ENCODE measurements at places on chromosomes 5 and 9.

- DNase-seq: no peak
Measured at GRCh38 chr5:114192108-114192507, 169.8 kb upstream of the KCNN2 start.

DNA sequence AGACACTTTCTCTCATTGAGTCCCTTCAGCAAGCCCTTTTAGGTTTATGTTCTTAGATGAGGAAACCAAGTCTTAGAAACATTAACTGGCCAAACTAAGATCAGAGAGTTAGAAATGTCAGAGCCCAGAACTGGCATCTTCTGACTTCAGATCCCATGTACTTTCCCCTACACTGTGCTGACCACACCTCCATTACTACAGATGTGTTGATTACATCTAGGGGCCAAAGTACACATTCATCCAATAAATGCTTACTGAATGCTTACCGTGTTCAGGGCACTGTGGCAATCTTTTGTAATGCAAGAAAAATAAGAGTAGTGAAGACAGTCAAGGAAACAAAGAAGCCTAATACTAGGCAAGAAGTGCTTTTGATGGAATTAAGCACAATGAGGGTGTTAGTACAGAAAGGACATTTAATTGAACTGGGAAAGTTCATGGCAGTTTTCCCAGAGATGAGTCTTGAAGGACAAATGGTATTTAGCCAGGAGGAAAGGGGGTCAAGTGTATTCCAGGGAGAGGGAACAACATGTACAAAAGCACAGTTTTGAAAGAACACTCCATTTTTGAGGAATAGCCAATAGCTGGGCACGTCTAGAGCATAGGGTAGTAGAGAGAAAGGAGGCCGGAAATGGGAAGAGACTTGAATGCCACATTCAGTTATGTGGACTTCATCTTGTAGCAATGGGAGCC lies 89.7 kb upstream of the CDKN2B start:
- no peak for DNase-seq

DNA sequence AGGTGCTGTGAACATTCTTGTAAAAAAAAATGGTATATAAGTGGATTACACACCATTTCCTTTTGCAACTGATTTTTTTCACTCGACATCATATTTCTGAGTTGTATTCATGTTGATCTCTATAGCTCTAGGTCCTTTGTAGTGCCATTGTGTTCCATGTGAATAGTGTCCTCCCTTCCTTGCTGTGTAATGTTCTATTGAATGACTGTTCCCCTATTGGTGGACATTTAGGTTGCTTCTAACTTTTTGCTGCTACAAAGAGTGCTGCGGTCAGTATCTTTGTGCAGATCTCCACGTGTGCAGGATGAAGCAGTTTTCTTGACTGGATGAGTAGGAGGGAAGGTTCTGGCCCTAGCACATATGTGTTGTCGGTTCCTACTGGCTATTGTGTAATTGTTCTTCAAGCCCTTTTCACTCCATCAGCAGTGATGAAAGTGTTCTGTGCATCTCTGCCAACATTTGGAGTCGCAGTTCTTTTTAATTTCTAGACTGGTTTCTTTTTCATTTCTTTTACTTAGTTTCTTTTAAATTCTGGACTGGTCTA lies 20.2 kb downstream of the DAB2IP start:
- DNase-seq: no peak

DNA sequence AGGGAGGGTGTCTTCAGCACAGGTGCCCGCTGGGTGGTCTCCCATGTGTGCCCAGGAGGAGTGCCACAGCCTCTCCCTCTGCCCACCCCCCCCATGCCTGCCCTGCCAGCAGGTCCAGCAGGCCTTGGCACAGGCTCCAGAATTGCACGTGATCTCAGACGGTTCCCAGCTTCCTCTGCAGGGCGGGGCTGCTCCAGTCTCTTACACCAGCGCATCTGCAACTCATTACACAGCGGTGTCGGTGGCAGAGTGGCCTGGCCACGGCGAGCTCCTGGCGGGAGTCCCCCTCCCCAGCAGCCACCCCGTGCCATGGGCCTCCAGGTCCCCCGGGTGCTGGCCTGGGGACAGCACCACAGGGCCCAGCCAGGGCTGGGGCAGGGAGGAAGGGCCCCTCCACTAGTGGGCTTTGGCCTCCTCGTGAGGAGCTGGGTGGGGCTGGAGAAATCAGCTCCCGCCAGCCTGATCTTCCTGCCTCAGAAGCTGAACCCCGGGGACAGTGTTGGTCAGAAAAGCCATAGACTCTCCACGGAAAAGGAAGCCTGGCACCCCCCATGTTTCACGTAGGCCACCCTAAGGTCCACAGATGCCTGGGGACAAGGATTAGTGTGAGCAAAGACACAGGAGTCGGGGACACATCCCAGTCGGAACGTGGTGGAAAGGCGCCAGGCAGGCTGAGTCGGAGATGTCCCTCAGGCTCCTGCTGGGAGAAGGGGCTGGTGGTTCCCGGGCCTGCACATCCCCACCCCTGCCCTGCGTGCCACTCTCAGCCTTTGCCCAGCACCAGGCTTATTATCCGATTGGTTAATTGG lies 40.2 kb downstream of the RXRA start:
- no peak for DNase-seq

- no peak for DNase-seq
Measured at GRCh38 chr9:69093471-69094103, 58.0 kb downstream of the FXN start.

DNA sequence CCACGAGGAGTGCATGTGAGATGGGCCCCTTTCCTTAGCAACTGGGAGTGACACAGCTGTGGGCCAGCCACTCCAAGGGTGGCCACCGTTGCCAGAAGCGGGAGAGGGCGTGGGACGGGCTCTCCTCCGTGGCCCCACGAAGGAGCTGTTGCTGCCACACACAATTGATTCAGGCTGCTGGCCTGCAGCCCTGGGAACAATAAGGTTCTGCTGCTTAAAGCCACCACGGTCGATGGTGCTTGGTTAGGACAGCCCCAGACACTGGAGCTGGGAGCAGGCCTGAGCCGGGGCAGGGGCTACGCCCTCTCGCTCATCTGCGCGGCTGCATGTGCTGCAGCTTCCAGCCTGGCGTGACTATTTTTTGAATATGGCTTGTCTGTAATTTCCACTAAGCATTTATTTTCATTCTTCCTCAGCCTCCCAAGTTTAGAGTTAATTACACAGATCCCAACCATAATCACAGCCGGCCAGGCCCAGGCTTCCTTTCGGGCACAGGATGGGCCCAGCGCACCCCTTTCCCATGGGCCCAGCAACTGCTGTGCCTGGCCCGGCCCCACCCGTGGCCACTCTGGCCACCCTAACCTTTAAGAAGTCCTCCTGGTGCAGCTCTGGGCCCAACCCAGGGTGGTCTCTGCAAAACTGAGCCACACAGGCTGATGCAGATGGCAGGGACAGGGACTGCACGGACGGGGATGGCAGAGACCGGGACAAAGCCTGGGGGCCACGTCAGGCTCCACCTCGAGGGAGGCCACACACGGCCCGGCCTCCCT lies 49.7 kb downstream of the VAV2 start:
- DNase-seq: no peak

DNA sequence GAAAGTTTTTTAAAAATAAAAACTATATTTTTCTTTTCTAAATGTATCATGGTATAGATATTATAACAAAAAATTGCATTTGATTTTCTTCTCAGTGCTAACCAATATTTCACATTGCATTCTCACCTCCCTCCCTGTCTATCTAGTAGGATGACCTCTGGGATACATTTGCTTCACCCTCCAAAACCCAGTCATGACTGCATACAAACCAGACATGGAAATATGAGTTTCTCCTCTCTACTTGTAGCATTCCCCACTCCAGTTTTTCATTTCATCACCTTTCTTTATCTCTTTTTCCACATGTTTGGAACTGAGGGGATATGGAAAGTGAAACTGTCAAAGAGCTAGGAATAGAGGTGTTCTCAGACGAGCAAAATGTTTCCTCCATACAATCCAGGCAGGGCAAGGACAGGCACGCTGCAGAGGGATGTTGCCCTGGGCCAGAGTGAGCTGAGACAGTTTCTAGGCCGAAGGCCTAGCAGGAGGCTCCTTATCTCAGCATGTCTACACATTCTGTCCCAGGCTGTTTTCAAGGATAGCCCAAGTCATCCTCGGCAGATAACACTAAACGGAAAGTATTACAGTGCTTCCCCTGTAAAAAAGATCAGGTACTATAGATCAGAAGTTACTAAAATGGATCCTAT lies 46.7 kb downstream of the MEF2C start:
- no peak for DNase-seq

GRCh38 chr5:114988096-114988495 lies 181.6 kb downstream of the TRIM36 start:
- no peak for DNase-seq

DNA sequence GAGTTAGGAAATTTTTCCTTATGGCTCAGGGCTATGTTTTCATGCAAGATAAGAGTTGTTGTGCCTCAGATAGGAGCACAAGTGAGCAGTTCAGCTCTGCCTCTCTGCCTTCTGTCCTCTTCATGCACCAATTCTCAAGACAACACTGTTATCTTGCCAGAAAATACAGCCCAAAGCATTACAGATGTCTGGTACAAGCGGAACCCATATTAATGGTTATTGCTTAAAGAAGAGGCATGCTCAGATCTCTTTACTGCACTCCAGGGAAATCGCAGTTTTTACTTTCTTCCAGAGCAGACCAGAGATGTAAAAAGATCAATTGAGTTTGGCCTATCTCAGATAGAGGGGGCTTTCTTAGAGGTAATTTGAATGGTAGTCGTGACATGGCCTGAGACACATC lies 361.6 kb upstream of the WWC1 start:
- no peak for DNase-seq

DNA sequence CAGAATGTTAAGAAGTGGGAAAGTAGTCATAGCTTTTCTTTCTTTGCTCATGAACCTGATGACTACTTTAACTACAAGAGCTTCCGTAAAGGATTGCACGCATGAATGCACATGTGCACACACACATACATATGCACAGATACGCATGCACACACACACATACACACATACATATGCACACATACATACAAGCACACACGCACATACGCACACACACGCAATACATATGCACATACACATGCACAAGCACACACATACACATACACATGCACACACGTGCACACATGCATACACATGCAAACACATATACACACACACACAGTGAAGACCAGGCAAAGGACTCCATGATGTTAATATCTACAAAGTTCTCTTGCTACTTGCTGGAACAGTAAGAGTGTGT lies 22.9 kb downstream of the LSM11 start:
- DNase-seq: no peak

DNA sequence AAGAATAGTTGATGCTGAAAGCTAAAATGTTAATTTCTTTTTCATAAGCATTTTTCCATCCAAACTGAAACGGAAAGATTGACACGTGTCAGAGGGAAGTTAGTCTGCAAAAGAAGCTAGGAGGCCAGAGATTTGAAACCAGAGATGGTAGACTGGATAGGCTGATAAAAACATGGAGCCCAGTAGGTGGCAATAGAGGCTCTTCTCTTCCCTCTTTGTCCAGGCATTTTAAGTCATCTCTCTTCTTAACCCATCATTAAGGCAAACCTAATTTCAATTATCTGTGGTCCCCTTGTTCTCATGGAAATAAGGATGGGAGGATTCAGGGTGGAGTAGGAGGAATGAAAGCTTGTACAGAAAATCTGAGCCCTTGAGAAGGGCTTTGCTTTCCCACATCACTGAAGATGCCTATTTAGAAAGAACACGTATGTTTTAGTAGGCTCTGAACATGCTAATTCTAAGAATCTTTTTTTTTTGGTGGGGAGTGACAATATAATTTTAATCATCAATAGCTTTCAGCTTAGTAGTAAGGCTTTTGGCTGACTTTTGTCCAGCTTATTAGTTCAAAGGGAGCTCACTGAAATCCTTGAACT lies 66.6 kb downstream of the ZNF474 start:
- DNase-seq: no peak

DNA sequence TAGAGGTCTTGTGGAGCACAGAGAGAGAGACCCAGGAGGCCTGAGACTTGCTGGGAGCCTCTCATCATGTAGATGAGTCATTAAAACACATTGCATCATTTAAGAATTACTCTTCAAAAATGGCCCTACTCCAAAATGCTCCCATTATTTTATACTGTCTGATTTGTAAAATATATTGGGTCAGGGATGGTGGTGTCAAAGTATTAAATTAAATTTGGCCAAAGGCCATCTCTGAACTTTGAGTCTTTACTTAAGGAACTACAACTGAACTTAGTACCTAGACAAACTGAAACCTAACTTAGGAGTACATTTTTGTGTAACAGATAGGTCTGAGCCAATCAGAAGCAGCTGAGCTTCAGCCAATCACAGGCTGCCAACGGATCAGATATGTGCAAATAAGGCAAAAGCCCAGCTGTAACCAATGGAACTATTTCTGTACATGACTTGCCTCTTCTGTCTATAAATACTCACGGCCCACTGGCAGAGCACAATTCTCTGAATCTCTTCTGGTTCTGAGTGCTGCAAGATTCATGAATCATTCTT lies 657.2 kb downstream of the TLE1 start:
- no peak for DNase-seq

GRCh38 chr9:26502311-26502710 lies 390.3 kb downstream of the CAAP1 start:
- DNase-seq: no peak

- no peak for DNase-seq
Measured at GRCh38 chr5:105754056-105754455, 1916.7 kb downstream of the EFNA5 start.

DNA sequence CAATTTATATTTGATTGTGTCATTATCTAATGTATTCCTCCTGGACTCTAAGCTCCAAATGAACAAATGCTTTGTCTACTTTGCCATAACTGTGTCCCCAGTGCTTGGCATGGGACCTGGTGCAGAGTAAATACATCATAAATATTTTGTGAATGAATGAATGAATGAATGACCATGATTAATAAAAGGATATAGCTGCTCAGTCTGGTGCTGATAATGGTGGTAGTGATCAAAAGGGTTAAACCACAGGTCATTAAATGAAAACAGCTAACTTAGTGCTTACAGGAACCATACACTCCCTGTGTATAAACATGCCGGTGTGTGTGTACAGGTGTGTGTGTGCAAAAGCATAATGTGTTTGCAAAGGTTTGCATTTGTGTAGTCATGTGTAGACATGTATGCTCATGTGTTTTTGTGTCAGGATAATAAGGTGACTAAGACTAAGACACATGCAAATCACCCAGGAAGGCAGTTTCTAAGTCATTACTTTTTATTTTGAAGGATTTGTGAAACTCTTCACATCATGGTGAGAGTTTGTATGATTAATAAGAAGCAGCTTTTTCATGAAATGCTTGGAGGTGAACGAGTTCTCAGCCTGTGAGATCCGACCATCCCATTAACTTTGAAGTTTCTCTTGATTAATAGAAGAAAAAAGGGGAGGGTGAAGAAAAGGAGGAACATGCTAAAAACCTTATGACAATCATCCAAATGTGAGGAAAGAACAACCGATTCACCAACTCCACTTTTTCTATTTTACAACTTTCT lies 24.6 kb downstream of the SPARC start:
- no peak for DNase-seq

DNA sequence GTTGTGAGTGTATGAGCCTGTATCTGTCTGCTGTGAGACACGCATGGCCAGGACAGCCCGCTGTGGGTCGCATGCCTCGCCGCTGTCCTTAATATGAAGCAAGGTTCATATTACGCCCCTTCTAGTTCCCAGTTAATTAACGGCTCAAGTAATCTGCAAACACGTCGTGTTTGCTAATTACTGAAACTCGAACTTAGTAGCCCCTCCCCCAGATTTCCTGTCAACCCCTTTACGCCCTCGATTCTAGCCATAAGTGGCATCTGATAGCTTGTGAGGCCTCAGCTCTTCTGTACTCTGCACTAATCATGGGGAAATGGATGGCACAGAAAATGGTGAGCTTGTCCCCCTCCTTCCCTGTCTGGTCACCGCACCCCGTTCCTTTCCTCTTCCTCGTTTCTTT lies 116.9 kb upstream of the OTULINL start:
- no peak for DNase-seq

Measured in stimulated activated naive CD4-positive, alpha-beta T cell (primary cell).